ENCODE measurements at places on chromosomes 16 and 17.

DNA sequence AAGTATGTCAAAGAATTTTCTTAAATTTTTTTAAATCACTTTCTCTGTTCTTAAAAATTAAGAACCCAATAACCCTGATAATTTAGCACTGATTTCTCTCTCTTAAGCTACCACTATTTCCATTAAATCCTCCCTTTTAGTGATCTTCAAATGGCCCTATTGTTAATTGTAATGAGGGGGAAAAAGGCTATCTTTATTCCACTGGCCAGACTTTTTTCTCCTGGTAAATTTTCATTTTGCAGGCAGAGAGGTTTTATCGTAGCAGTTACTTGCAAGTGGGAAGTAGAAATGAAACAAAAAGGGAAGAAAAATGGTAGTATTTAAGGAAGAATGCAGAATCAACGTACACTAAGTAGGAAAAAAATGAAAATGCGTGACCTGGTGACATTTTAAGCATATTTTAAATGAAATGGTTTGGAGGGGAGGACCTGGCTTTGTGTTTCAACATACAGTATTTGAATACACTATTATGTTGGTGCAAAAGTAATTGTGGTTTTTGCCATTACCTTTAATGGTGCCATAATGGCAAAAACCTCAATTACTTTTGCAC is 224.9 kb downstream of the TANC2 start:
- no peak for DNase-seq

DNA sequence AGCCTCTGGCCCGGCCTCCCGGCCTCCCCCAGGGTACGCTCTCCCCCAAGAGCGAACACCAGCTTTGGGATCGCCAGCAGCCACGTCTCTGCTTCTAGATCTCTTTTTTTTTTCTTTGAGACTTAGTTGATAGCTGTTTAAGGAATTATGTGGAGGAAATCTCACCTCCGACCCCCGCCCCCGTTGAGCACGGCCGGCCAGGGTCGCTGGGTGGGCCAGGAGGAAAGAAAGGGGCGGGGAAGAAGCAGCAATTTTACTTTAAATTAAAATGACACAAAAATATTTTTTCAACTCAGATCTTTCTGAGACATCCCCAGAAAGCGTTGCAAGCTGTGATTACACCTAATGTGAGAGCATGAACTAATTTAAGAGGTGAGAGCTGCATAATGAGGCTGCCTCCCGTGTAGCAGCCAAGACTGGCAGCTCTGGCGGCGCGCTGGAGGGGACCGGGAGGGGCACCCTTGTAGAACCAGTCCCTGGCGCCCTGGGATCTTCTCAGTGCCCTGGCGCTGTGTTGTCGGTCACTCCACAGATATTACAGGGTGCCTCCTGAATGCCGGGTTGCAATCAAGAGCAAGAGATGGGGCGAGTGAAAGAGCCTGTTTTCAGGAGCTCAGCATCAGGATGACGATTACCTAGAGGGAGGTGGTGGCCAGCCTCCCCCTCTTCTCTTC is 1.9 kb upstream of the CBLN1 start:
- DNase-seq = no peak

- no peak for DNase-seq
Observed at GRCh38 chr17:67493812-67494211, 116.7 kb downstream of the PITPNC1 start.

DNA sequence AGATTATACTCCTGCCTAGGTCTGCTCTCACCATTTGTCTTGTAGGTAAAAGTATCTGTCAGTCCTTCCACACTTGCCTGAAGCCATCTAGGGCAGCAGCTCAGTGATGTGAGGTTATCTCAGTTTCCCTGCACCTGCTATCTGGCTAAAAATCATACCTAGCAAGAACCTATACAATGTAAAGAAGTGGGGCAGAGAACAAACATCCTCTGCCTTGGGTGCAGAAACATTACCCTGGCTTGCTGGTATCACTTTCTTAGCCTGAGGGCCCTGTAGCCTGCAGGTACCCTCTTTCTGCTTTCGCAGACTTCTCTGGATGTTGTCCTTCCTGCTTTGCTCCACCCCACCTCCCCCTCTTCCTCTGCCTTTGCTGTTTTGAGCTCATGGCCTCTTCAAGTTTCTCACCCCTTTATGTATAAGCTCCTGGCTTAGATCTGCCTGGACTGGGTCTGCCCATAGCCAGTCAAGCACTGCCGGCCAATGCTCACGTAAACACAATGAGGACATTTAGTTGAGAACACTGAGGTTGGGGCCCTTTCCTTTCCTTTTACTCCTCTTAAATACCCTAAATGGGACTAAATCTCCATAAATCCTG is 8.7 kb upstream of the SDK2 start:
- no peak for DNase-seq

DNA sequence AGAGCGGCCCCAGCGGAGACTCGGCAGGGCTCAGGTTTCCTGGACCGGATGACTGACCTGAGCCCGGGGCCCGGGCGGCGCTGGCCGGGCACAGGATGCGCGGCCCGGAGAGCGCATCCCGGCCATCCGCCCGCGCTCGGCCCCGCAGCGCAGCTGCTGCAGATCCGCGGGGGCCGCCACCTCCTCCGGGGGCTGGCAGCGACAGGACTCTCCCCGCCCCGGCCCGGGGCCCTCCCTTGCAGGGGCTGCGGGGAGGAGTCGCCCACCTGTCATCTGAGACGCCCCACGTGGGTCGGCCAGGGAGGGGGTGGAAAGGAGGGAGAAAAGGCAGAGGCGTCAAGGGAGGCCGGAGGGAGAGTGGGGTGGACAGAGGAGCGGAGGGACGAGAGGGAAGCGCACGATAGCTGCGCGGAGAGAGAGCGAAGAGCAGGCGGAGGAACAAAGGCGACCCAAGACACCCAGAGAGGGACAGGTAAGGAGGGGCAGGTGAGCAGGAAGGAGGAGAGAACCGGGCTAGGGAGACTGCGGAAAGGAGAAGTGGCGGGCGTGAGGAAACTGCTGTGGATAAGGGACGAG is 471 bp upstream of the PRKAR1A start:
- DNase-seq = peak; percentile 66

GRCh38 chr17:35817196-35817595 is 7.9 kb downstream of the TAF15 start:
- DNase-seq = no peak

DNA sequence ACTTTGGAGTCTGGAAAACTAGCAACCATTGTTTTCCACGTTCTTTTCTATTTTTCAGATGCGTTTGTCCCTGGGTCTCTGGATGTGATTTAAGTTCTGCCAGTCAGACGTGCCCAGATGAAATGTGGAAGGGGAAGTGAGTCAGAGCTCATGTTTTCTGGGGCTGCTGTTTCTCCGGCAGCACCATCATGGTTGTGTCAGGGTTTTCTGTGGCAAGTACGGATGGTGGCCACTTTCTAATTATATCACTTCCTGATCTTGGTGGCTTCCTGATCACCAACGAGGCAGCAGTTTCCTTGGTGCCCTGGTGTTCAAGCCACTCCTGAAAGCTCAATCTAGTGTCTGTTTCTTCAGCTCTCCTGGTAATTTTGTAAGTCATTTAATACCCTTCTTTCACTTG is 31.4 kb upstream of the PMFBP1 start:
- no peak for DNase-seq

- no peak for DNase-seq
Observed at GRCh38 chr17:76451506-76451905, 1.4 kb downstream of the UBE2O start.

- DNase-seq = no peak
Observed at GRCh38 chr17:9974448-9975381, 69.6 kb upstream of the RCVRN start.

DNA sequence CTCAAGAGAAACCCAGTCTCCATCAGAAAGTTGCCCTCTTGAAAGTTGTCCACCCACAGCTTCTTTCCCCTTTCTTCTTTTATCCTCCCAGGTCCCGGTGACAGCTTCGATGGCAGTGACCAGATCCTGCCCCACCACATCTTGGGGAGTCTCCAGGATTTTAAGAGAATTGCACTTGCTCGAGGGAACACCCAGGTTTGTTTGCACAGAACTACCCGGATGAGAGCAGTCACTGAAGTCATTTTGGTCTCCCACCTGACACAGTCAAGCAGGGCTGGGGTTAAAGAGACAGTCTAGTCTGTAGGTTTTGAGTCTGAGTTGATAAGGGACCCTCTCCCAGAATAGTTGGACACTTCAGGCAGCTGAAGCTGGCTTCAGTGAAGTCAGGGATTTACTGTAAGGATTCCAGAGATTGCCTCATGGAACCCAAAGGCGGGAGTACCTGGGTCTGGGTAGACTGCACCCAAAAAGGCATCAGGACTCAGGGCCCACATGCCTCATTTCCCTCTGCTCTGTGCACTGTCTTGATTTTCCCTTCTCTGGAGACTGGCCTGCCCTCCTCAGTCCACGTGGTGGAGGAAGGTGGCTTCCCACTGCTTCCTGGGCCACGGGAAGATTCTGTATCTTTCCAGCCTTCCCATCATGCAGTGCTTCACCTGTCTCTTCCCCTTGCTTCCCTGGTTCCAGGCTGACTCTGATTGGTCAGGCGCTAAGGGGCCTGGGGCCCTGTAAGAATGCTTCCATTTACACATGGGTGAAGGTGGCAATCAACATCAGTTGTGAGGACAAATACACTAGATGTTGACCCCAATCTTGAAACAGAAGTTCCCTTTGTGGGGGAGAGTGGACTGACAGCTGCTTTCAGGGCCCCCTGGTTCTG is 9.5 kb downstream of the MYCBPAP start:
- no peak for DNase-seq

- DNase-seq = no peak
Observed at GRCh38 chr17:49505854-49506253, 10.8 kb downstream of the NGFR start.
